ENCODE measurements at places on chromosomes 11 and 22. TPM values are rescaled to one million over a fixed set of nuclear protein-coding genes. Genes with fewer than 3 reads are reported as not detected.

- H3K4me3 ChIP-seq, result no peak overlapping the region
- H3K27ac ChIP-seq, result no peak overlapping the region
- no peaks in the 10 kb centered on the region for H3K27me3 ChIP-seq
- H3K36me3 ChIP-seq, result no peaks in the 10 kb centered on the region
Observed at GRCh38 chr11:79237091-79237490, 203.7 kb downstream of the TENM4 start.

SYT13 gene
- not detected for total RNA-seq

TRPC6 gene
- total RNA-seq, result not detected

GRCh38 chr22:21940521-21940920 is 12.1 kb downstream of the PPM1F start:
- H3K27ac ChIP-seq, result no peak overlapping the region
- no peaks in the 10 kb centered on the region for H3K27me3 ChIP-seq
- H3K36me3 ChIP-seq, result peaks cover 18% of the 10 kb centered on the region
- H3K4me3 ChIP-seq, result no peak overlapping the region
- peaks cover 57% of the 10 kb centered on the region for H3K4me1 ChIP-seq

CHKA gene
- 11.9 TPM for total RNA-seq

DNA sequence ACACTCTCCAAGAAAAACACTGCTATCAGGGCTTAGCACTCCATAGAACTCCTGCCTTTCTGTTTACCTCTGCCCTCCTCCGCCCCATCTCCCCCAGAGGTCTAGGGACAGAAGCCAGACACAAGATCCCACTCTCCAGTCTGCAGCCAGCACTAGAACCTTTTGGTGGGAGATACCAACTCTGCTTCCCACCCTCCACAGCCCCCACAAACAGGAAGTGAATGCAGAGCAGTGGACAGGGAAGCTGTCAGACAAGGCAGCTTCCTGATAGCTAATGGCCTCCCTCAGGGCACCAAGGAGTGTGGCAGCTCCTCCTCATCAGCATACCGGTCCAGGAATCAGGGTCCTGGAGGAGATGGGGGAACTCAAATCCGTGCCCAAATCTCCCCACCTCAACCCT is 5.1 kb downstream of the SCN4B start:
- no peaks in the 10 kb centered on the region for H3K36me3 ChIP-seq
- no peak overlapping the region for H3K27ac ChIP-seq

GDPD4 gene
- not detected for total RNA-seq

GRCh38 chr11:119484741-119485605 is 62.0 kb upstream of the THY1 start:
- no peak overlapping the region for H3K27ac ChIP-seq
- no peak for DNase-seq
- H3K4me3 ChIP-seq, result no peak overlapping the region

- DNase-seq, result no peak
- no peaks in the 10 kb centered on the region for H3K27me3 ChIP-seq
- no peak overlapping the region for H3K27ac ChIP-seq
Observed at GRCh38 chr11:13318498-13319295, 41.1 kb downstream of the BMAL1 start.

- no peak overlapping the region for H3K4me3 ChIP-seq
- no peaks in the 10 kb centered on the region for H3K36me3 ChIP-seq
- H3K4me1 ChIP-seq, result peaks cover 40% of the 10 kb centered on the region
- H3K27ac ChIP-seq, result no peak overlapping the region
Observed at GRCh38 chr11:13927481-13927880, 35.0 kb upstream of the SPON1 start.

KRTAP5-10 gene
- total RNA-seq, result 0.27 TPM

SLC22A8 gene
- total RNA-seq, result not detected

- H3K4me1 ChIP-seq, result no peaks in the 10 kb centered on the region
- no peaks in the 10 kb centered on the region for H3K27me3 ChIP-seq
- no peak for DNase-seq
- no peak overlapping the region for H3K4me3 ChIP-seq
- no peak overlapping the region for H3K27ac ChIP-seq
Observed at GRCh38 chr11:69558519-69558941, 77.1 kb downstream of the LINC01488 start.

- H3K4me3 ChIP-seq, result no peak overlapping the region
- H3K27ac ChIP-seq, result no peak overlapping the region
- H3K4me1 ChIP-seq, result peaks cover 6% of the 10 kb centered on the region
- DNase-seq, result peak; percentile 69
- H3K36me3 ChIP-seq, result no peaks in the 10 kb centered on the region
Observed at GRCh38 chr11:2420502-2421225, 20.1 kb downstream of the TSSC4 start.

GRCh38 chr11:134669796-134670195 is 257.8 kb upstream of the B3GAT1 start:
- H3K36me3 ChIP-seq, result no peaks in the 10 kb centered on the region
- H3K27ac ChIP-seq, result no peak overlapping the region
- DNase-seq, result no peak
- no peaks in the 10 kb centered on the region for H3K4me1 ChIP-seq
- H3K27me3 ChIP-seq, result peaks cover 3% of the 10 kb centered on the region

OR56A1 gene
- not detected for total RNA-seq

DNA sequence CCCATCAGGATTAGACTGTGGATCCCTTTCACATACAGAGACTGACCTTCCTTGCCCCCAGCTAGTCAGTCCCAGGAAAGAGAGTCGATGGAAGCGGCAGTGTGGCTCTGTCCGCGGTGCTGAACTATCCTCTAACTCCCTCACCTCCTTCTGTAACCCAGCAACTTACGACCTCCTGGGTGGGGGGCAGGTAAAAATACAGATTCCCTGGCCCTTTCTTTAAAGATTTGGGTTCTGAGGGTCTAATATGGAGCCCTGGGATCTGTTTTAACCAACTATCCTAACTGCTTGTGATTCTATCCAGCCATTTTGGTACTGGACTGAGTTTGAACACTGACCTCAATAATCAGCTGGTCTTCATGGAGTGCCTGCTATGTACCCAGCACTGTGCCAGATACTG is 23.2 kb downstream of the MFNG start:
- H3K4me3 ChIP-seq, result no peak overlapping the region
- no peak overlapping the region for H3K27ac ChIP-seq
- DNase-seq, result no peak
- peaks cover 35% of the 10 kb centered on the region for H3K36me3 ChIP-seq
- no peaks in the 10 kb centered on the region for H3K27me3 ChIP-seq

MYBPC3 gene
- 0.46 TPM for total RNA-seq

DNA sequence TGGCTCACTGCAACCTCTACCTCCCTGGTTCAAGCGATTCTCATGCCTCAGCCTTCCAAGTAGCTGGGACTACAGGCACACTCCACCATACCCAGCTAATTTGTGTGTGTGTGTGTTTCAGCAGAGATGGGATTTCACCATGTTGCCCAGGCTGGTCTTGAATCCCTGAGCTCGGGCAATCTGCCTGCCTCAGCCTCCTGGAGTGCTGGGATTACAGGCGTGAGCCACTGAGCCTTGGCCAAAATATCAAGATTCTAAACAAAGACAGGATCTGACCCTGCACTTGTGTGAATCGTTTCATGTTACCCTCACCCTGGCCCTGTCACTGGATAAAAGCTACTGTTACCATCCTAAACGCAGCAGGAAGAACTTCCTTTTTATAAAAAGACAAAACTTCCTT is 15.6 kb upstream of the THY1 start:
- H3K27me3 ChIP-seq, result peaks cover 14% of the 10 kb centered on the region
- H3K4me3 ChIP-seq, result no peak overlapping the region
- peaks cover 5% of the 10 kb centered on the region for H3K4me1 ChIP-seq
- no peak for DNase-seq
- H3K36me3 ChIP-seq, result peaks cover 2% of the 10 kb centered on the region

GRCh38 chr11:43558556-43559127 is 121.9 kb upstream of the HSD17B12 start:
- DNase-seq, result no peak
- H3K36me3 ChIP-seq, result no peaks in the 10 kb centered on the region
- no peak overlapping the region for H3K27ac ChIP-seq
- no peaks in the 10 kb centered on the region for H3K4me1 ChIP-seq

GRCh38 chr22:27318516-27318915 is 483.0 kb downstream of the MN1 start:
- H3K4me3 ChIP-seq, result no peak overlapping the region
- H3K27me3 ChIP-seq, result peaks cover 15% of the 10 kb centered on the region
- DNase-seq, result no peak
- no peaks in the 10 kb centered on the region for H3K36me3 ChIP-seq

DNA sequence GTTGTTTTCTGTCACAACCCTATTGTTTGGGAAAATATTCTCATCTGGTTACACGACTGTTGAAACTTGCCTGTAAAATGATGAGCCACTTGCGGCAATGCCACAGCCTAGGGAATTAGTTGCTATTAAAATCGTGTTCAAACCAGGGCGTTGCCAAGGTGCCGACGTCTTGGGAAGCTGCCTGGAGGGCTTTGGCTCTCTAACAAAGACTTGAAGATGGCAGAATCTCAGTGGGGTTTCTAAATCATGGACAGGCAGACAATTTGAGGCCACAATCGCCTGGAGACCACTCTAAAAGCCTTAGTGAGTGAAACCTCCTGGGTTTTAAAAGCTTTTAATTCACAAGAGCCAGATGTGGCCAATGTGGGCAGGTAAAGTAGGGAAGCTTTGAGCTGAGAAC is 117.2 kb upstream of the BMAL1 start:
- no peak overlapping the region for H3K27ac ChIP-seq
- no peak for DNase-seq
- H3K4me1 ChIP-seq, result no peaks in the 10 kb centered on the region
- H3K27me3 ChIP-seq, result peaks cover 8% of the 10 kb centered on the region
- H3K4me3 ChIP-seq, result no peak overlapping the region

GRCh38 chr22:44116755-44117684 is 63.7 kb upstream of the PARVG start:
- no peak overlapping the region for H3K4me3 ChIP-seq
- H3K36me3 ChIP-seq, result peaks cover 55% of the 10 kb centered on the region
- no peak for DNase-seq
- no peaks in the 10 kb centered on the region for H3K27me3 ChIP-seq

GRCh38 chr11:73308961-73309919 is 1.2 kb downstream of the ARHGEF17 start:
- no peak overlapping the region for H3K4me3 ChIP-seq
- peaks cover 11% of the 10 kb centered on the region for H3K4me1 ChIP-seq
- no peaks in the 10 kb centered on the region for H3K36me3 ChIP-seq

- H3K27me3 ChIP-seq, result no peaks in the 10 kb centered on the region
- peaks cover 66% of the 10 kb centered on the region for H3K4me1 ChIP-seq
Observed at GRCh38 chr11:60944490-60945294, 7.3 kb downstream of the SLC15A3 start.

GRCh38 chr11:63917692-63918506 is 935 bp upstream of the RCOR2 start:
- peaks cover 19% of the 10 kb centered on the region for H3K4me1 ChIP-seq
- H3K27me3 ChIP-seq, result peaks cover 2% of the 10 kb centered on the region
- no peak for DNase-seq

GRCh38 chr11:43511959-43512358 is 153.2 kb downstream of the TTC17 start:
- H3K27ac ChIP-seq, result no peak overlapping the region
- H3K27me3 ChIP-seq, result peaks cover 16% of the 10 kb centered on the region
- H3K4me1 ChIP-seq, result no peaks in the 10 kb centered on the region
- H3K4me3 ChIP-seq, result no peak overlapping the region

- peak overlapping the region; percentile 88 for H3K4me3 ChIP-seq
- H3K27ac ChIP-seq, result peak overlapping the region; percentile 70
- H3K36me3 ChIP-seq, result peaks cover 37% of the 10 kb centered on the region
- peaks cover 19% of the 10 kb centered on the region for H3K4me1 ChIP-seq
- no peak for DNase-seq
Observed at GRCh38 chr11:129894278-129895125, 876 bp downstream of the NFRKB start.

FBXO7 gene
- 97.2 TPM for total RNA-seq

SLC5A1 gene
- total RNA-seq, result not detected

MPPED2 gene
- total RNA-seq, result 0.37 TPM

PRODH gene
- total RNA-seq, result not detected

- DNase-seq, result no peak
- H3K27ac ChIP-seq, result no peak overlapping the region
- peaks cover 4% of the 10 kb centered on the region for H3K4me1 ChIP-seq
- peaks cover 3% of the 10 kb centered on the region for H3K27me3 ChIP-seq
Observed at GRCh38 chr22:46379066-46379930, 43.8 kb downstream of the TRMU start.

GRCh38 chr22:26367402-26368245 is 61.4 kb upstream of the ASPHD2 start:
- no peak overlapping the region for H3K27ac ChIP-seq
- H3K27me3 ChIP-seq, result peaks cover 14% of the 10 kb centered on the region
- DNase-seq, result peak; percentile 25
- no peak overlapping the region for H3K4me3 ChIP-seq
- no peaks in the 10 kb centered on the region for H3K36me3 ChIP-seq

GRCh38 chr11:10351765-10352641 is 47.1 kb downstream of the ADM start:
- H3K4me3 ChIP-seq, result no peak overlapping the region
- no peaks in the 10 kb centered on the region for H3K36me3 ChIP-seq

Measured in activated B cell treated with CpG ODN at 0.5 μM for 24 hours (primary cell).